ENCODE measurements at places on chromosomes 12 and 14.
A peak's percentile ranks its signal among the peaks of the same experiment; 100 is the strongest.

GRCh38 chr14:101761881-101762529 is 496 bp downstream of the PPP2R5C start:
- no peak for DNase-seq

DNA sequence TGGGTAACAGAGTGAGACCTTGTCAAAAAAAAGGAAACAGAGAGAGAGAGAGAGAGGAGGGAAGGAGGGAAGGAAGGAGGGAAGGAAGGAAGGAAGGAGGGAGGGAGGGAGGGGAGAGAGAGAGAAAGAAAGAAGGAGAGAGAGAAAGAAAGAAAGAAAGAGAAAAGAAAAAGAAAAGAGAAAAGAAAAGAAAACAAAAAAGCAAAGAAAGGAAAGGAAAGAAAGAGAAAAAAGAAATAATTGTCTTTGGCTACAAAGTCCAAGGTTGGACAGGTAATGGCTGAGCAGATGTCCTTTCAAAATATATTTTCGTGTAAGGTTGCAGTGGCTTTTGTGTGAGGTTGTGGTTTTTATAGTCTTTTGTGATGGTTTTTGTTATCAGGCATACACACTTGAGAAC is 21.6 kb upstream of the CCDC60 start:
- no peak for DNase-seq

DNA sequence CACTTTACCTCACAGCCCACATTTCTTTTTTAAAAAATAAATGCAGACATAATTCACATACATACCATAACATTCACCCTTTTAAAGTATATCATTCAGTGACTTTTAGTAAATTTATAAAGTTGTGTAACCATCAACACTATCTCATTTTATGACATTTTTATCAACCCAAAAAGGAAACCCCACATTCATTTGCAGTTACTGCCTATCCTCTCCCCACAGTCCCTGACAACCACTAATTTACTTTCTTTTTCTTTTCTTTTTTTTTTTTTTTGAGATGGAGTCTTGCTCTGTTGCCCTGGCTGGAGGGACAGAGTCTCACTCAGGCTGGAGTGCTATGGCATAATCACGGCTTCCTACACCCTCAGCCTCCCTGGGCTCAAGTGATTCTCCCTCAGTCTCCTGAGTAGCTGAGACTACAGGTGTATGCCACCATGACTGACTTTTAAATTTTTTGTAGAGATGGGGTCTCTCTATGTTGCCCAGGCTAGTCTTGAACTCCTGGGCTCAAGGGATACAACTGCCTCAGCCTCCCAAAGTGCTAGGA is 1.5 kb upstream of the EP400 start:
- DNase-seq: no peak

GRCh38 chr14:25067600-25067999 is 17.7 kb upstream of the STXBP6 start:
- DNase-seq: no peak

DNA sequence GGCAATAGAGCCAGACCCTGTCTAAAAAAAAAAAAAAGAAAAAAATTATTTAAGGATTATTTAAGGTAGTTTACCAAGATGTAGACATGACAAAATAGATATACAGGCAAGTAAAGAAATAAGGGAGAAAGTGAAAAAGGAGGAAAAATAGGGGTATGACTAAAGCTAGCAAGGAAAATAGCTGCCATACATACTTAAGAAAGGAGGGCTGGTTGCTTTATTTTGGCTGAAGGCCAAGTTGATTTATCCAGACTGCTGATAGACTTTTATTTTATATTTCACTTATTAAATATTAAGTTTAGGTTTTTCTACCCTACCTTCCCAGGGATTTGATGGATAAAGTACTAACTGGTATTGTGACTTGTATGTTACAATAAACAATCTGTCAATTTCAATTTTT is 8.3 kb upstream of the AEBP2 start:
- no peak for DNase-seq

DNA sequence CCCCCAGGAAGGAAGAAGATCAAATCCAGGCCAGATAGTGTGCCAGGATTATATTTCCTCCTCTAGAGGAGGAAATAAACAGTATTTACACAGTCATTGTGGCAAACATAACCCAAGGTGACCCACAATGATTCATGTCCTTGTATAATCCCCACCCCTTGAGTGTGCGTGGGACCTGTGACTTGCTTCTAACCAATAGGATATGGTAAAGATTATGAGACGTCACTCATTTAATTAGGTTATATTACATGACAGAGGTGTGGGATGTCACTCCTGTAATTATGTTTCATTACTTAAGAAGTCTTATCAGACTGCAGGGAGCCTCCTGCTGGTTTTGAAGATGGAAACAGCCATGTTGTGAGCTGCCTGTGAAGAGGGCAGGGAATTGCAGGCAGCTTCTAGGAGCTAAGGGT is 12.2 kb upstream of the CATSPERB start:
- no peak for DNase-seq

GRCh38 chr12:124222368-124223245 is 72.3 kb upstream of the RFLNA start:
- DNase-seq: no peak

- peak; percentile 86 for DNase-seq
These were observed 9.8 kb downstream of the APPL2 start for GRCh38 chr12:105226219-105226618.

DNA sequence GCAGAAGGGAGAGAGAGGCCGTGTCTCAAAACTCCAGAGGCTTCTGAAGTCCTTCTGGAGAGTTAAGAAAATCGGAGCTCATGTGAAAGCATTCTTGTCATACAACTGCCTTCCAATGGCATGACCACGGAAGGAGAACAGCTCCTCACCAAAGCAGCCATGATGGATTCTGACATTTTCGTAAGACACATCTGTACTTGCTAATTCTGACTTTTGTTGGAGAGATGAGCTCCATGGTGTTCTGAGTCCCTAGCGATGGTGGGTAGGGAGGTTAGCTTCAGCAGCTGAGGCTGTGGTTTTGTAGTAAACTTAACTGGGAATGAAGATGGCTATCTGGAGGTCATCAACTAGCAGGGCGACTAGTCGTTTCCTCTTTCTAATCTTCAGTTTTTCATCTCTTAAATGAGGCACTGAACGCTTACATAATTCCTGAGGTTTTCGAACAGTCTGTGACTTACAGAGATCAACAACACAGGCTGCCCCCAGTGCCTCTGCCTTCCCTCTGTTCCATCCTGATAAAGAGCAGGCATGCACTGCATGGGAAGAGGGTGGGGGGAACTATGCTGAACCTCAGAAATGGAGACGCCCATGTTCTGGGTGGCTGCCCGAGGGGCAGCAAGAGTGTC is 28.6 kb upstream of the DICER1 start:
- DNase-seq: no peak

DNA sequence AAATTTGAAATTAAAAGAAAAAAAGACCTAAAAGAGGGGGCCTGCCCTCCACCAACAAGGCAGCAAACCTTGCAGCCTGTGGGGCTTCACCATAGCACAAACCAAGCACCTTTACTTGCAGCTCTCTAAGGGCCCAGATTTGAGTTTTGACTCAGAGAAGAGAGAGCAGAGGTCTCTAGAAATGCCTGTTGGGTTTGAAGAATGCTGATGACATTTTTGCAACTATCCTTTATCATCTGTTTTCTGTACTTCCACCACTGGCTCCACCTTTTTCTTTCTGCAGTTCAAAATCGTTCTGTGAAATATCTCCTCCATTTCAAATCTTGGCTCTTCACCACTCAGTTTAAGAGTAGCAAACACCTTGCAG is 83.8 kb upstream of the HMGA2 start:
- no peak for DNase-seq

DNA sequence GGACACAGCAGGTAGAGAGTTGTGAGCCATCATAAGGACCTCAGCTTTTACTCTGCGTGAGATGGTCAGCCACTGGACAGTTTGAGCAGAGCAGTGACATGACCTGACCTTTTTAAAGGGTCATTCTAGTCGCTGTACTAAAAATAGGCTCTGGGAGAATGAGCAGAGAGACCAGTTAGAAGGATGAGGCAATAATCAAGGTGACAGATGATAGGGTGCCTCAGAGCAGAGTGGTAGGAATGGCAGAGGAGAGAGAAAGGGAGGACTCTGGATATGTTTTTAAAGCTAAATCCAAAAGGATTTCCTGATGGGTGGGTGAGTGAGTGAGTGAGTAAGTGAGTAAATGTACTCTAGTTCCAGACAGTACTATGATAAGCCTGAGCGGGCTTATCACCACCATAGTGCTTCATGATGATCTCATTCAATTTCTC is 83.6 kb upstream of the ARHGAP5 start:
- DNase-seq: no peak

GRCh38 chr14:67564236-67564635 is 31.1 kb downstream of the PLEKHH1 start:
- DNase-seq: no peak

GRCh38 chr12:72570601-72571000 is 298.4 kb downstream of the TRHDE start:
- DNase-seq: no peak

GRCh38 chr12:113899561-113900471 is 66.3 kb downstream of the RBM19 start:
- DNase-seq: no peak

DNA sequence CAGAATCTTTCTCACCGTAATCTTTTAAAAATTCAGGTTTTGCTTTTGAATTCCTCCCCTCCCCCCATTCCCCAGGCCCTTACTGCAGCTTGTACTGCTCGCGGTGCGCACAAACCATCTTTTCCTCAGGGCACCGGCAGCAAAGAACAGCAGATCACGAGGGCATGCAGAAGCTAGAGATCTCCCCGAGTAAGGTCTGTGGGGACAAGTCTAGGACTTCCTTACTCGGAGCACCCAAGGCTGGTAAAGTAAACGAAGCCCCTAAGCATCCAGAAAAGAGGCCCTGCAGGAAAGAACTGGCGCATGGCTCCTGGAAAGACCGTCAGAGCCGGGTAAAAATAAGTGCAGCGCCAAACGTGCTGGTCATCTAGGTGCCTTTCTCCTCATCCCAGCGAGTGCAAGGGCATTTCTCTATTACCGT is 727 bp downstream of the LDHB start:
- no peak for DNase-seq

- no peak for DNase-seq
These were observed 100.3 kb downstream of the SLC25A47 start for GRCh38 chr14:100423317-100424010.

GRCh38 chr14:49512147-49512551 is 74.0 kb downstream of the RPS29 start:
- peak; percentile 26 for DNase-seq

DNA sequence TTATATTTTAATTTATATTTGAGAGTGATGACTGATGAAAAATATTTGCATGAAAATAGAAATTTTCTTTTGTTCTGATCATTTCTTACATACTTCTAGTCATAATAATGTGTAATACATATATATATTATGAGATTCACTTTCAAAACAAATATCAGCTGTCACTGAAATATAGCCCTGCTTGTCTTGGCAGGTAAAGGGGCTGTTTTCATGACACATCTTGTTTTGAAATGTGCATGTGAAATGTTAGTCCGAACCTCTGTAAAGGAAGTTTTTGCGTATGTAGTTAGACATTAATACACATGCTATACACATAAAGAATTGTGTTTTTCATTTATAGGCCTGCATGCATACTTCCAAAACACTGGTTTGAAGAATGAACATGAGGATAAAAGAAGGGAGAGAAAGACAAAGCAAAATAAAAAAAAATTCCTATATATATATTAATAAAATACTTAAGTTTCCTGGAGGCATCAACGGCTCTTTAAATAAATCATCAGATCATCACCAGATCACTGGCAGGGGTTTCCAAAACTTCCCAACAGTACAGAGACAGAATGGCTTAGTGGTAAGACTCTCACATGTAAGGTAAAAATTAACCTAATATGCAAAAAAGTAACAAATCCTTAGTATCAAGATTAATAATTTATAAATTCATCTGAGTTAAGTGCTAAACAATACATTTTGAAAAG is 60.1 kb downstream of the SEL1L start:
- no peak for DNase-seq

DNA sequence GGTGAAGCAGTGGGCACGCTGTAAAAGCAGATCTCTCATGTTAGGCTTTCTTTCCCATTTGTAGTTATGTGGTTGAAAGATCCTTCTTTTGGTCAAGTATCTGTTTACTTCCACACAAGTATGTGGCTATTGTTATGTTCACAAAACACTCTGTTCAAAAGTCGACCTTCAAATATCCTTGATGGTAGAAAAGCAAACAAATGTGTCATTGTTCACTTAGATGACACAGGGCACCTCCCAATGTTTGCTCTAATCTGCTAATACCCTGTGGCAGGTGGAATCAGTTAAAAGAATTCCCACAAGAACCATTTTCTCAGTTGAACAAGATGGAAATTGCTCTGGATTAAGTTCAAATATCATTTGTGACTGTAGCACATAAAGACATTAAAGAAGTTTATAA is 43.6 kb upstream of the NAA30 start:
- DNase-seq: no peak

DNA sequence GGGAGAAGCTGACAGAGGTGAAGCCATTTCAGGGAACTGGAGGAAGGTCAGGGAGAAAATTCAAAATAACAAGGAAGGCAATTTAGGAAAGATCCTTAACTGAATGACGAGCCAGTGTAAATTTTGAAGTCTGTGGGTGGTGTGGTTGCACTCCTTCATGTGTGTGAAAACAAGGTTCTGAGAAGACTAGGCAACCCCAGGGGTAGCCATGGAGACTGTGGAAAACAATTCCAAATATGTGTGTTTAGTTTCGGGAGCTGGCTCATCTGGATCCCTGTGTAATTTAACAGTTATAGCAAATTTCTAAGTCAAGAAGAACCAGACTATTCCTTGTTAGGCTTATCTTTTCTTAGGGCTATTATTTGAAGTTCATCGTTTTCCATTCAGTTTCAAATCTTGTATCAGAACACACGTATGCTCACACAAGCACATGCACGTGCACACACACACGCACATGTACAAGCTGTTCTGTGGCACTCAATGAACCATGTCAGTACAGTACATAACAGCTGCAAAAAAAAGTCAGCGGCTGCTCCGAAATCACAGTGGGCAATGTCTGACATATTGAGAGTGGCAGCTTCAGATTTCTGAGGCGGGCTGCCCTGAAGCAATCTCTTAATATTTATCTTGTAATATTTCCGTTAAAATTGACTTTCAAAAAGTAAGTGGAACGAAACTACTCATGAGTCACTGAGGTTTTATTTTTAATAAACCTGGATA is 411.2 kb downstream of the AEBP2 start:
- DNase-seq: no peak

GRCh38 chr14:67785270-67786109 is 30.9 kb downstream of the ZFYVE26 start:
- no peak for DNase-seq

GRCh38 chr14:75723716-75724115 is 62.7 kb downstream of the TTLL5 start:
- no peak for DNase-seq

- DNase-seq: no peak
These were observed 362.3 kb upstream of the NOVA1 start for GRCh38 chr14:26959972-26960660.

DNA sequence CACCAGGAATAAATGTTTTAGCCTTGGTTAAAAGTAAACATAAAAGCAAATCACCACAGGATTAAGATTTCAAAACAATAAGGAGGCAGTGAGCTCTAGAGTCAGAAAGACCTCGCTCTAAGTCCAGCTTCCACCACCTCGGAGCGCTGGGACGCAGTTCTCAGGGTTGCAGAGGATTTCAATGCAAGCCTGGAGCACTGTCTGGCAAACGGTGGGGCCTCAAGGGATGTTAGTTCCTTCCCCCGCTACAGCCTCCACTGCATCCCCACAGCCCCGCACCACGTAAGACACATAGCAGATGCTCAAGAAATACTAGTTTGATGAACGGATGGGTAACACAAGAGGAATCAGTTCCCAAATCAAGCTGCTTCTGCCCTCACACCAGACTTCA is 39.3 kb upstream of the TMCC3 start:
- no peak for DNase-seq

GRCh38 chr14:100905166-100905565 is 1.6 kb upstream of the RTL1 start:
- no peak for DNase-seq
